ENCODE measurements at places on chromosomes 1 and 21.

DNA sequence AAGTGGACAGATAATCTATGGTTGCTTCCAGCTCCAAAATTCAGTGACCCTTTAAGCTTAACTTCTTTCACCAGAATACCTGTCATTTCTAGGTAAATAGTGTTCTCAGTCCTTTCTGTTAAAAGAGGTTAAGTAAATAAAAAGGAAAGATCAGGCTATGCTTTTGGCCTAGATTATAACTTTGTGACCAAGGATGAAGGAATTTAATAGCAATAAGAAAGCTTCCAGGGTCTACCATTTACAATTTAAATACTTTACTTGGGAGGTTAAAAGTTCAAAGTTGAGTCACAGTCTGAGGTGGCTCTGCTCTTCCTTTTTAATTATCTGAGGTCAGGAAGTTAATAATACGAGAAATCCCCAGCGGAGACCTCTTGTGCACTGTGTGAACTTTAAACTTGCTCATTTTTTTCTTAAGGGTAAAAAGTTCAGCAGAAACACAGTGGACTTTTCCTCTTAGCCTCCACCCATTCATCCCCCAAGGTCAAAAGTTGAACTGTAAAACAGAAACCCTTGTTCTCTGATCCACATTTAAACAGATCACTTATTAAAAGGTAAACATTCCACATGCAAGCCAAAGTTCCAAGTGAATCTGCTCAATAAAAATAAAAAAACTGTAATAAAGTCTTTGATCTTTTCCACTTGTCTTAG is 187.1 kb downstream of the NRIP1 start:
- no peak for DNase-seq

DNA sequence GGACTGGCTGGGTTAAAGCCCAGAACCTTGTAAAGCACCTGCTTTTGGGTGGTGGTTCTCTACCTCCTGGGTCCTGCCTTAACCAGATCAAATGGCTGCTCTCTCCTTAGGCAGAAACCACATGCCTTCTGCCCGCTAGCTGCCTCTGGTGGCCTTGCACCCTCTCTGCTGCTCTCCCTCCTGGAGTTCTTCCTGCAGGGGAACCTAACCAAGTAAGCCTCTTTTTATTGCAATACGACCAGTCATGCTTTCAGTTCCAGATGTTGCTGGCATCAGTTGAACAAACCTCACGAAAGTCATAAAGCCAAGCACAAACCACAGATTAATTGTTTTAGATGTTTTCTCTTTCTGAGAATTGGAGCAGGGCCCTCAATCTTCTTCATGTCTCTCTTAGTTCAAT is 118.9 kb downstream of the GDAP2 start:
- no peak for DNase-seq

DNA sequence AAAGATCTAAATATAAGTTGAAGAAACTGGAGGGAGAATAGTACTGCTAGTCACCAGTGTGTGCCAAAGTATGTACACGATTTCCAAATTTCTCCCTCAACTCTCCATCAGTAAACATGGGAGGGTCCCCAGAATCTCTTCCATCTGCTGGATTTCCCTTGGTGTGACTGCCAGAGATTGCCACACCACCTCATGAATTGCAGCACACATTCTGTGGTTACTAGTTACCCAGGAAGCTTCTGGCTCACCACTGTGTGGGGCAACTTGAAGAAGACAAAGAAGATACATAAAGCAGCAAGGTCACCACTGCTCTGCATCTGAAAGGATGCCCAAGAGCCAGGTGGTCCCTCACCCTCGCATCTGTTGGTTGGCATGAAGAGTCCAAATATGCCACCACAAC is 191.7 kb upstream of the ESRRG start:
- no peak for DNase-seq

DNA sequence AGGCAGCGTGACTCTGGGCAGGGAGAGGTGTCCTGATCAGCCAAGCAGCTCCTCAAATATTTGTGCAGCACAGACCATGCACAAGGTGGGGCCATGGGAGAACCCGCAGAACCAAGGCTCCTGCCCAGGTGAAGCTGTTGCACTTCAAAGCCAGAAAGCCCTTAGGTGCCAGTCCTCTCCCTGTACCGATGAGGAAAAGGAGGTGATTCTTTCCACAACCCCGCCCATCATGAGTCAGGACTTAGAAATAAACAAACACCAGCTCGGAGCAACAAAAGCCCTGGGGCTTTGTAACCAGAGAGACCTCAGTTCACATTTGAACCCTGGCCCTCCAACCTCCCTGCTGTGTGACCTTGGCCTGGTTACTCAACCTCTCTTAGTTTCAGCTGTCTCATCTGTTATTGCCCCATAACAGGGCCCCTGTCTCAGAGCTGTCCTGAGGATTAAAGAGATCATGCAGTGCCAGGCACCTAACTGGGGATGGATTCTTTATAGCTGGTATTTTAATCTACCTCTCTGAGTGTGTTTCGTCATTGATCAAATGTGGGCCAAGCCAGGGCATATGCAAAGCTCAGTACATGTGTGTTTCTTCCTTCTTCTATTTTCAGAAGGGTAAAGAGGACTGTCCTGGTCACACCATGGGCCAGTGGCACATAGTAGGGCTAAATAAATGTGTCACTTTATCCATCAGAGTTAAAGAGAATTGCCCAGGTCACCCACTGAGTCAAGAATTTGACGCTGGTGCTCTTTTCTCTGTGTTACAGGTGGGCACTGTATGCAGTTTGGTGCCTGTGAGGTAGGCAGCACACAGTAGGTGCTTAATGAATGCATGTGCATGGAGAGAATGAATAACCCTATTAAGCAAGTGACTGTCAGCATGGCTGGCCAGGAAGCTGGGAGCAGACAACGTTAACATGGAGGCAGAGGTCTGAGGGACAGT is 1.4 kb downstream of the LDLRAD1 start:
- DNase-seq = no peak

DNA sequence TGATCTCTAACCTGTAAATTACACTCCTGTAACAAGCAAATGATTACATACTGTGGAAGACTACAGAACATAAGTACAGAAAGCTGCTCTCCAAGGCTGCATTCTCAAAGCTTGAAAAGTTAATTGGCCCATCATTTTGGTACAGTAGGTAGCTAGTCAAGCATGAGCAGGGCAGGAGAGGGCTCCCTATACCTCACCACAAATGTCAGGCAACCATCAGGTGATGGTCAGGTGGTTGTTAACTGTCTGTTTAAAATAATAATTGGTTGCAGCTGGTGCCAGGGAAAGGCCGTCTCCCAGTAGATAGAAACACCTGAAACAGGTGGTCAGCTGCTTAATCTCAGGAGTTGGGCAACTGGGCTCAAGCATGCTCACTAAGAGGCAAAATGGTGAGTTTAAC is 13.1 kb upstream of the SLC1A7 start:
- no peak for DNase-seq

GRCh38 chr1:225962440-225962975 is 21.5 kb upstream of the LEFTY2 start:
- DNase-seq = peak; percentile 46

DNA sequence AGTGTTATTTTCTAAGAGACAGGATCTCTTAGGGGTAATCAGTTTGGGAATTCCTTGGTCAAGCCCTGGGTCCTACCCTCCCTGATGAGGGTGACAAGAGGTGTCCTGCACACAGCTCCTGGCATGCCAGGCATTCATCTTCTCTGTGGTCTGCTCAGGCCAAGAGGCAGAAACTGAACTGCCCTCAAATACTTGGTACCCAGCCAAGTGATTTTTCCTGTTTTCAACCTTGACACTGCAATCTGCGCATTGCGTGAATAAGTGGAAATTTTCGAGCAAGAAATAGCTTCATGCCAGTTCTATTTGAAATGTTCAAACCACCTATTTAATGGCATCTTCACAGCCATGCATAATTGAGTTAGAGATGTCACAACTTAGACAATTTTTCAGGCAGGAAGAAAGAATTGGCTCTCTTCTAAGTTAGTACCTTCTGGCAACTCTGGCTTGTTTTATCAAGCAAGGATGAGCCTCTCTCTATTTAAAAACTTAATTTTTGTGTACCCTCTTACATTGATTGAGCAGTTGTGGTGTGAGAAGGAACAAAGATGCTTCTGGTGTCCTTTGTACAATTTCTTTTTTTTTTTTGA is 27.0 kb downstream of the DNM3 start:
- DNase-seq = no peak

DNA sequence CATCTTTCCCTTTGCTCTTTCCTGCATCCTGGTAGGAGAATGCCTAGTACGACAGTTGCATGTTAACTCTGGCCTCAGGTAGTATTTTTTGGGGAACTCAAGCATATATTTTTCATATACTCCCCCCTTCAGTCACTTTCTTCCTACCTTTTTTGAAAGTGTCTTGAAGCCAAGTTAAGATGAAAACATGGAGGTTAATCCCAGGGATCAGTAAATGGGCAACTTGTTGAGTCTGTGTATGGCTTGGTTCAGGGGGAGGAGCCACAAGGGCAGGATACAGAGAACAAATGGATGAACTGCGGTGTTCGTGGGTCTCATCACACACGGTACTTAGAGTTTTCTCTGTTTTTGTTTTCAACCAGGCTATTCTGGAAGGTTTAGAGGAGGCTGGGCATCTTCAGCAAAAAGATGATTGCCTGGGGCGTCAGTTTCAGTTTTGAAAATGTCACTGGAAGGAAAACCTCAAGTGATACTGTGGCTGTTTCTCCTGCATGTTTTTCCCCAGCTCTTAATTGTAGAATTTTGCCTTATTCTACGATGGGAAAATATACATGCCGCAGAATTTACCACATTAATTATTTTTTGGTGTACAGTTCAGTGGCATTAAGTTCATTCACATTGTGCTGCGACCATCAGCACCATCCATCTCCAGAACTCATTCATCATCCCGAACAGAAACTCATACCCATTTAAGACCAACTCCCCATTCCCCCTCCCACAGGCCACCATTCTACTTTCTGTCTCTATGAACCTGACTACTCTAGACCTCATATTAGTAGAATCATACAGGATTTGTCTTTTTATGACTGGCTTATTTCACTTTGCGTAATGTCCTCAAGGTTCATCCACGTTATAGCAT is 71.5 kb downstream of the MAP10 start:
- no peak for DNase-seq

GRCh38 chr1:212504171-212504803 is 71.6 kb downstream of the NENF start:
- DNase-seq = no peak

DNA sequence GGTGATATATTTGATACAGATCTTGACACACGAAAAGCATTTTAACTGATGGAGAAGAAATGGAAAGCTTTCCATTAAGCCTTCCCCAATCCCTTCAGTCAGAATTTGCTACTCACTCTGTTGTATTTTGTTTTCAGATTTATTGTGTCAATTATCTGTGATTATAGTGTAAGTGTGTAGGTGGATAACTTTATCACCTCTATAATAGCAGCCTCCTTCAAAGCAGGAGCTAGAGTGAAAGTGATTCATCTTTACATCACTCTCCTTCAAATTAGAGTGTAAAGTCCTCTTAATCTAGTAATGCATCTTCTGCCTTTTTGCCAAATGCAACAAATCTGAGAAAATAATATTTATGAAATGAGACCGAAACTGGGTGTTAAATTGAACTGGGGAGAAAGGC is 459.7 kb upstream of the ZP4 start:
- DNase-seq = no peak

Measured in T-cell (primary cell).